ENCODE measurements at places on chromosomes 6 and 20.

DNA sequence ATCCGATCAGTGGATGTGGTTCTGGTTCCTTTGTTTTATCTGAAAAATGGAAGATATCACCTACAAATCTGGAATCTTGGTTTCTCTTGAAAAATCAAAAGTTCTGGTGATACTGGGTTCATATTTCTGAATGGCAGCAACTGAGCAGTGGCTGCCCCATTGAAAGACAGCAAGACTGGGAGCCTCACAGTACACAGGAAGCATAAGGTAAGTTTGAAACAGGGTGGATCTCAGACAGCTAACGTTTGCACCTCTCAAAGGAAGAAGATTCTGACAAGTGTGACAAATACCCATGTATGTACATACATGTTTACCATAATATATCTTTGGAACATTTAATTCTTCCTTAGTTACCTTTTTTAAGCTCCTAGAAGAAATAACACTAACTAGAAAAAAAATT lies at the start of gene SAMD3:
Gene SAMD3 (minus strand): TSS at position 177 of the 400 bp plus-strand sequence. CDS start 7,678 bp downstream, outside the sequence.
- DNase-seq: no peak

DNA sequence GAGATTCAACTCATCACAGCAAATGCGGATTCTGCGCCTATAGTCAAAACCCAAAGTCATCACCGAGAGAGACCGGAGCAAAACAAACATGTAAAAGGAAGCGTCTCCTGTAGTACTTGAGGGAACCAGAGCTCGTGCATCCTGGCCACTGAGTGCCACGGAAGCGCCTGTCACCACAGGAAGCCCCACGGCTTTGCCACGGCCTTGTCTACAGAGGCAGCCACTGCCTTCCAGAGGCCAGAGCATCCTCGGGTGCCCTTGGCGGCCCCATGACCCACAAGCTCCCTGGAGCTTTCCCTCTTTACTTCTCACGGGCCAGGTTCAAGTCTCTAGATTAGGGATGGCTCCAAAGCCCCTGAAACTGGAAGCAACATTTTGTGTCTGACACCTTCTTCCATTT lies 7.5 kb downstream of the TCFL5 start:
- DNase-seq: no peak

DNA sequence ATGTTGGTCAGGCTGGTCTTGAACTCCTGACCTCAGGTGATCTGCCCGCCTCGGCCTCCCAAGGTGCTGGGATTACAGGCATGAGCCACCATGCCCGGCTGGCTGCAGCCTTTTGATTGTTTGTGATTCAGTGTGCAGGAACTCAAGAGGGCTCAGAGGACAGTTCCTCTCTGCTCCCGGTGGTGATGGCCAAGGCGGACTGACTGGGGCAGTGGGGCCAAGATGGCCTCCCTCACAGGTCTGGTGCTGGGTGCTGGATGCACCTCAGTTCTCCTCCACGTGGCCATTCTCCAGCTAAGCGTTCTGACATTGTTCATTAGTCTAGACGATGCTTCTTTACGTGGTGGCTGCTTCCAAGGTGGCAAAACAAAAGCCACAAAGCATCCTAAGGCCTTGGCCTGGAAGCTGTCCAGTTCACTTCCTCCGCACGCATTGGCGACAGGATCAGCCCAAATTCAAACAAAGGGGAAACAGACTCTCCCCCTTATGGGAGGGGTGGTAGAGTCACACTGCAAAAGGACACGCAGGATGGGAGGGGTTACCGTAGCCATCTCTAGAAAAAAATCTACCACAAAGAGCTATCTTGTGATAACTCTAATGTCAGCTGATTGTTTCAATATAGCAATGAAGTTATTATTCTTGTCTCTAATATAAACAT lies 146.9 kb downstream of the FOXC1 start:
- no peak for DNase-seq

GRCh38 chr20:63863798-63864544 lies 1.1 kb upstream of the TPD52L2 start:
- peak; percentile 88 for DNase-seq

- DNase-seq: no peak
These were observed 29.0 kb downstream of the FAM83B start for GRCh38 chr6:54875539-54875938.

DNA sequence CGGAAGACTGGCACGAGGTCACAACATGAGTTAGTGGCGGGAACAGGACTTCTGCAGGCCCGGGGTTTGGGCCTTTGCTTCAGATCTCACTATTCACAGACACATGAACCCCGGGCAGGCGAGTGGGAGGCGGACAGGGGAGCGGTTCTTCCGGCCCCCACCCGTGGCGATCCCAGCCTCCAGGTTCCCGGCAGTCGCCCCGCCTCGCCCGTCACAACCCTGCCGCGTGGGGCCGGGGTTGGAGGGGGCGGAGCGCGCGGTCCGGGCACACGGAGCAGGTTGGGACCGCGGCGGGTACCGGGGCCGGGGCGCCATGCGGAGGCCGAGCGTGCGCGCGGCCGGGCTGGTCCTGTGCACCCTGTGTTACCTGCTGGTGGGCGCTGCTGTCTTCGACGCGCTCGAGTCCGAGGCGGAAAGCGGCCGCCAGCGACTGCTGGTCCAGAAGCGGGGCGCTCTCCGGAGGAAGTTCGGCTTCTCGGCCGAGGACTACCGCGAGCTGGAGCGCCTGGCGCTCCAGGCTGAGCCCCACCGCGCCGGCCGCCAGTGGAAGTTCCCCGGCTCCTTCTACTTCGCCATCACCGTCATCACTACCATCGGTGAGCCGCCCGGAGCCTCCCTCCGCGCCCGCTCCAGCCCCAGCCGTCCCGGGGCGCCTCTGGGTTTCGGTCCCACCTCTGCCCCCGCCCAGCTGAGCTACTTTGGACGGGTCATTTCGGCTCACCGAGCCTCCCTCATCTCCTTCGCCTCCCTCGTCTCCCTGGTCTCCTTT lies at the start of gene KCNK15:
Gene KCNK15 (plus strand): TSS at position 268 of the 769 bp plus-strand sequence. CDS start 46 bp downstream, at position 314.
- DNase-seq: no peak

DNA sequence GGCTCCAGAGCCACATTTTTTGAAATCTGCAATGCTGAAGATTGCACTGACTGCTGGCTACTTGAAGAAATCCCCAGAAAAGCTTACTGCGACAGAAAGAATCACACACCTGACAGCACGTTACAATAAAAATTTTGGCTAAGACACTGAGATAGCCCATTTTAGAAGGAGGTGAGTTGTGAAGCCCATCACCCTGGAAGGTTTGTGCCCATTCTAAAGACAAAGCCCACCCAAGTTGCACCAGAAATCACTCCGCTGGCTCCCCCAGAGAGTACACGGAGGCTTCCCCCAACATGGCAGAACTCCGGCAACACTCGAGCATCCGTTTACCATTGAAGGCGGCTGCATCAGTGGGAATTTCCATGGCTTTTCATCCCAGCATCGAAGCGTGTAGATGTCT lies 29.4 kb downstream of the LPA start:
- no peak for DNase-seq

- no peak for DNase-seq
These were observed 90.1 kb downstream of the PSMG4 start for GRCh38 chr6:3348821-3349220.

GRCh38 chr6:25336996-25337395 lies 57.8 kb downstream of the CARMIL1 start:
- no peak for DNase-seq

DNA sequence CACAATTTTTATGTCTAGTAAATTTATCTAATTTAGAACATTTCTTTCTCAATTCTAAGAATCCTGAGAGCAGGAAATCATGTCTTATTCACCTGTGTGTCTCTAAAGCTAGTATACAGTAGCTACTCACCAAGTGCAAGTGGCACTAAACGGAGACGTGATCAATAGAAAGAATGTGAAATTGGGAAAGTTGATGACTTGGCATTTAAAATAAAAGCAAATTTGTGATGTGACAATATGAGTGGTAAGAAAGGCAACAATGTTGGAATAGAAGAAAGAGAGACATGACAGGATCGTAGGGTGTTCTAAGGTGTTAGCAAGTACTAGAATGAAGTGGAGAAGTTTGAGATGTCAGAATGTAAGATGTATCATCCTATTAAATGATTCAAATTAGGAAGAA lies 725.9 kb downstream of the BCKDHB start:
- no peak for DNase-seq

DNA sequence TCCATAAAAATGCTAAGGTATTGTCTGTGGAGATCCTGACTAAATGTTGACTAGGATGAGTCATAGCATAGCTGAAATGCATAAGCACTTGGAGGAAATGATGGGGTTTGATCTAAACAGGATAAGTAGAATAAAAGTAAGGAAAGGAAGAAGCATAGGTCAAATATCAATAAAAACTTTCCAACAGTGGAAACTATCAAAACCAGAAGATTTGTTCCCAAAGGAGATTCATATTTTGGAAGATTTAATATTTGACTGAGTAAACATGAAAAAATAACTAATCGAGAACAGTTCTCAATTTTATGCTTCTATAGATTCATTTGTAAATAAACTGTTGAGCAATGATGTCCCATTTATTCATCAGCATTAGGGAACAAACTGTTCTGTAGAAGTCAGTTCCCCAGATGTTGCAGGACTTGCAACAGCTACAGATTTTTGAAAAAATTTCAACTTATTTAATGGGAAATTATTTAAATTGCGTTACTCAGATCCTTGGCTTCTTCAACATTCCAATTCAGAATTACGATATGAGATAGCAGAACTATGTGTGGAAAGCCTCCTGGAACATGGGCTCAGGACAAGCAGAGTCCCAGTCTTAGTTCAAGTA lies 133.7 kb upstream of the TBX18 start:
- no peak for DNase-seq

DNA sequence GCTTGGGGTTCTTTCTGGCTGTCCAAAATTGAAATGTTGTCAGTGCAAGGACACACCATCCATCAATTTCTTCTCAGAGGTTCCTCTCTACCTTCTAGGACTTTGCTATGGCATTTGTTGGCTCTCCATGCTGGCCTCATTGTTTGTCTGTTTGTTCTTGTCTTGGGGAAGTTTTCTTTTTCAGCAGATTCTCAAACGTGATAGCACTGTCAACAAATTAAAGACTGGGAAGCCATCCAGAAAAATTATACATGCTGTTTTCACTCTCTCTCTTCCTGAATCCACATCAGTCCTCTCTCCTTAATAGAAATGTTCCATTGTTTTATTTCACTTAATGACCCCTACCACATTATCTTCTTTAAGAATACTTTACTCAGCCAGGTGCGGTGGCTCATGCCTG lies 130.4 kb downstream of the PCSK2 start:
- DNase-seq: no peak

- no peak for DNase-seq
These were observed 95.8 kb upstream of the GCM1 start for GRCh38 chr6:53244399-53244931.

Data from GM12864 (cell line).